ENCODE measurements at places on chromosomes 1 and 21. TPM values are rescaled to one million over a fixed set of nuclear protein-coding genes. Genes with fewer than 3 reads are reported as not detected.

The MROH9 gene
- not detected for total RNA-seq

The WNT4 gene
- total RNA-seq: 3.0 TPM

DNA sequence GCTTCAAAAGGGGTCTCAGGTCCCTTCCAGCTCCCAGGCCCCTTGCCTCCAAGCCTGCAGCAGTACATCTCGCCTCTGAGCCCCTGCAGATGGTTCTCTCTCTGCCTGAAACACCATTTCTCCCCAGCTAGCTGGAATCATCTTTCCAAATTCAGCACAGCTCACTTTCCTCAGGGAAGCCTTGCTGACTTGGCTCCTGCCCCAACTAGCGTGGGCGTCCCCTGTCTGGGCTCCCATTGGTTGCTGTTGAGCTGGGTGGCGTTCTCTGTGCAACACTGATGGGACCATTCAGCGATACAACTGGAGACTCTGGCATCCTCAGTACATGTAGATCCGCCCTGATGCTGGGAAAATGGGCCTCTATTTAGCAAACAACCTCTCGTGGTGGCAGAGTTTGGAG is 141.3 kb upstream of the IGSF21 start:
- DNase-seq: no peak

- no peak for DNase-seq
Observed at GRCh38 chr21:26736449-26736848, 108.8 kb downstream of the ADAMTS1 start.

DNA sequence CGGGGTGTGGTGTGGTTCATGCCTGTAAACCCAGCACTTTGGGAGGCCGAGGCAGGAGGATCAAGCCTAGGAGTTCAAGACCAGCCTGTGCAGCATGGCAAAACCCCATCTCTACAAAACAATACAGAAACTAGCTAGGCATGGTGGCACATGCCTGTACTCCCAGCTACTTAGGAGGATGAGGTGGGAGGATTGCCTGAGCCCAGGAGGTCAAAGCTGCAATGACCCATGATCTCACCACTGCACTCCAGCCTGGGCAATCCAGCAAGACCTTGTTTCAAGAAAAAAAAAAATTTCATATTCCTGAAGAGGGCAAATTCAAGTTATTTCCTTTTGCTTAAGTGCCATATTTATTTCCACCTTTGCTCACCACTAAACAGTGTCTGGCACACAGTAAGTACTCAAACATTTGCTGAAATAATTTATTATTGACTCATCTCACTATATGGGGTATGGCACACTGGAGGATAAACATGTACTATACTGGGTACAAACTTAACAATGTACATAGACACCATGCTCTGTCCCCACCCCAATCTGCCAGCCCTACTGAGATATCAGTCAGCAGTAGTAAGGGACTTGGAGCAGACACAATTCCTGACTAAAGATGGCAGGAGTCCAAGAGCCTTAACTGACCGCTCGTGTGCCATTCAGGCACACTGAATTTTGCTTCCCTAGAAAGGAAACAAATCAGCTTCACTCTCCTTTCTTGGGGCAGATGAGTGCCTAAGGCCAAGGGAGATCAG is 15.5 kb downstream of the MEAF6 start:
- peak; percentile 84 for DNase-seq

- no peak for DNase-seq
Observed at GRCh38 chr1:55309786-55310504, 94.8 kb upstream of the USP24 start.

GRCh38 chr1:147815503-147815902 is 55.1 kb upstream of the GJA5 start:
- DNase-seq: no peak

GRCh38 chr1:901108-901859 is 22.4 kb upstream of the SAMD11 start:
- no peak for DNase-seq
